ENCODE measurements at places on chromosomes 5 and 9.

DNA sequence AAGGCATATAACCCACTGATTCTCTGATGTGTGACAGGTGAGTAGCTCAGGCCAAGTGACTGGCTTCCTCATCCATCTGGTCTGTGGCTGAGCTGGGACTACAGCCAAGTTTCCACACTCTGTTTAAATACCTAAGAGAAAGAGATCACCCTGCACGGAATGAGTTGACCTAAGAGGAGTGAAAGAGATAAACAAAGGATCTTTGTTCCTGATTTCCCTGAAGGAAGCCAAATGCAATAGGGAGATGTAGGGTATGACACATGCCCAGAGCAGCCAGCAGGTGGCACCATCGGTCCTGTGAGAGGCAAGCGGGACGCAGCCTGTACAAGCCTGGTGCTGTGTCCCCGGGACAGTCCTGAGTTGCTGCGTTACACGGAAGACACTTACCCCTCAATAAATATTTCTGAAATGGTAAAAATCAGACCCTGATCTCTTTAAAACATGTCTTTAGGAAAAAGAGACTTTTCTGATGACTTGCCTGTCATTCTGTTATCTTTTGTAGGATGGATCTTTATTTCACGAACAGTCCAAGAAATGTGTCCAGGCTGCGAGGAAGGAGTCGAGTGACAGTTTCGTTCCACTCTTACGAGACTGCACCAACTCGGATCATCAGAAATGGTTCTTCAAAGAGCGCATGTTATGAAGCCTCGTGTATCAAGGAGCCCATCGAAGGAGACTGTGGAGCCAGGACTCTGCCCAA, 41.1 kb downstream of the GALNT12 start:
- DNase-seq, result peak; percentile 77

GRCh38 chr9:99237356-99237755, 15.3 kb downstream of the SEC61B start:
- no peak for DNase-seq

DNA sequence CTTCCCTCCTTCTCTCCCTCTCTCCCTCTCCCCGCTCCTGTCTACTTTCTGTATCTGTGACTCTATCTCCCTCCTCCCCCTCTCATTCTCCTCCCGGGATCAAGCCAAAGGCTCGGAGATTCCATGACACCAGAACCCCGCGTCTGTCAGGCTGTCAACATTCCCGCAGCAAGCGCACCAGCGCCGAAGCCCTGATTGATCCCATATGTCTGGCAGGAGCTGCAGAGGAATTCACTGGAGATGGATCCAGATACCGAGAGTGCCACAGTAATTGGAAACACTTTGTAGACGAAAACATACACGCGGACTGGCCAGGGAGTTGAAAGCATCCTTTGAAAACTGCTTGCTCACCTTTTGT, 300 bp upstream of the SVEP1 start:
- no peak for DNase-seq

DNA sequence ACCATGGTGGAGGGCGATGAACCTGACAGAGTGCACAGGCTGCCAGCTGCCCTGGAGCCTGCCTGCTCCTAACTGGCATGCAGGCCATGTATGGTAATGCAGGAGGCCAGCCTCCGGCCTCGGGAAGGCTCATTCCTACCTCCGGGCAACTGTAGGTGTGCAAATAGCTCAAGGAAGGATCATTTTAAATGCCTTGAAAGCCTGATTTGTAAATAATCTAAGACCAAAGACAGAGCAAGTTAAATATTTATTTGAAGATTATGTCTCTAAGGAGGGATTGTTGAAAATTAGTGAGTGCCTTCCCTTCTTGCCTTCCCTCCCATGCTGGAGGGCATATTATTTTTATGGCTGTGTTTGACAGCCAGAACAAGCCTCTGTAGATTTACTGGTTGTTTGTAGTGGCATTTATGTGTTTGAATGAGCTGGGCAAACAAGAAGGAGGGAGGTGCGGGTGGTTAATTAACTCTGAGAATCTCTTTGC, 285.7 kb upstream of the TUT7 start:
- no peak for DNase-seq

GRCh38 chr5:91684625-91685024, 301.5 kb upstream of the ARRDC3 start:
- no peak for DNase-seq

DNA sequence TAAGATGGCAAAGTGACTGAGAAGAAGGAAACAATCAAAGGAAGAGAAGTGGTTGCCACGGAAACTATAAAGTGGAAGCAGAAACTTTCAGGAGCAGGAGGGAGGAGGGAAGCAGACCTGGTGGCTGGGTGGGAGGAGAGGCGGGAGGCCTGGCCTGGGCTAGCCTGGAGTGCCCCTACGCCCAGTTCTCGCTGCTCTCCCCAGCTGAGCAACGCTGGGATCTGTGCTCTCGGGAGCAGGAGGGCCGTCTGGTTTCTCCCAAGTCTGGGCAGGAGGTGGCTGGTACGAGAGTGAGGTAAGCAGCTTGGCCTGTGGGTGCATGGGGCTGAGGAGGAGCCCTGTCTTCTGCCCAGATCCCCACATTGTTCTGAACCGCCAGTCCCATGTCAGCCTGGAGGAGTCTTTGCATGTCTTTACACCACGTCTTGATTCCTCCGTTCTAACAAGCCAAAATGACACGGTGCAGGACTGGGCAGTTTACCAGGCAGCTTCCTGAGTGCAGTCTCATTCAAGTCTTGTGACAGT, 15.0 kb upstream of the DAB2IP start:
- DNase-seq, result no peak

DNA sequence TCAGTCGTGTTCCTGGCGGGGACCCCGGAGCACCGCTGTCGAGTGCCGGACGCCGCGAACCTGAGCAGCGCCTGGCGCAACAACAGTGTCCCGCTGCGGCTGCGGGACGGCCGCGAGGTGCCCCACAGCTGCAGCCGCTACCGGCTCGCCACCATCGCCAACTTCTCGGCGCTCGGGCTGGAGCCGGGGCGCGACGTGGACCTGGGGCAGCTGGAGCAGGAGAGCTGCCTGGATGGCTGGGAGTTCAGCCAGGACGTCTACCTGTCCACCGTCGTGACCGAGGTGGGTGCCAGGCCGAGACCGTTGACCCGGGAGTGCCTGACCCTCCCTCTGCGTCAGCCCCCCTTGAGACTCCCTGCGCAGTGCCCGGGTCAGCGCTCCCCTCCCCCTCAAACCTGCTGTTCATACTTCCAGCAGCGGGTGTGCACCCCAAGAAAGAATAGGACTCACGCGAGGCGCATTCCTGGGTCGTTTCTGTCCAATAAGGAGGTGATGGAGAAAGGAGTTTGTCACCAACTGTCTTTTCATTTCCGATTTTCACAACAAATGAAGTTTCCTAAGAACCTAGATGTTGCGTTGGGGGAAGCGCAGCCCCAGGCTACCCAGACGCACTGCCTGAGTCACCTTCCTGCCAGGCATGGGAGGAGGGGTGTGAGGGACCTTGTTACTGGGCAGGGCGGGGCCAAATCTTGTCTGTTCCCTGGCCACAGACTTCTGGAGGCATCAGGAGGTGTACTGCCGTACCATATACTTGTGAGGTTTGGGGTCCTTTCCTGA, 722 bp downstream of the SLC22A4 start:
- DNase-seq, result peak; percentile 85

DNA sequence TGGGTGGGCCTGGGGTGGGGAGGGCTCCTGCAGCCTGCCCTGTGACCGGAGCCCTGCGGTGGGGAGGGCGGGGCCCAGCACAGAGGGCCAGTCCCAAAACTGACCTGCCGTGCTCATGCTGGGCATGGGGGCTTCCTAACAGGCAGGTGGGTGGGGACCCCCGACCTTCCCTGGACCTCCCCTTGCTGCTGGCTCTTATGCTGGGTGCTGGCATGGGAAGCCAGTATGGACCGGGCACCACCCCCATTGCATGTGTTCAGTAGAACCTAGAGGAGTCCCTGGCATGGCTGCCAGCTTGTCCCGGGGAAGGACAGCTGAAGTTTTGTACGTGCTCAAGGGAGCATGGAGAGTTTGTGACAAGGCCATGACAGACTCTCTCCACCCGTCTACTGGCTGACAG, 37.1 kb downstream of the WNK2 start:
- no peak for DNase-seq

DNA sequence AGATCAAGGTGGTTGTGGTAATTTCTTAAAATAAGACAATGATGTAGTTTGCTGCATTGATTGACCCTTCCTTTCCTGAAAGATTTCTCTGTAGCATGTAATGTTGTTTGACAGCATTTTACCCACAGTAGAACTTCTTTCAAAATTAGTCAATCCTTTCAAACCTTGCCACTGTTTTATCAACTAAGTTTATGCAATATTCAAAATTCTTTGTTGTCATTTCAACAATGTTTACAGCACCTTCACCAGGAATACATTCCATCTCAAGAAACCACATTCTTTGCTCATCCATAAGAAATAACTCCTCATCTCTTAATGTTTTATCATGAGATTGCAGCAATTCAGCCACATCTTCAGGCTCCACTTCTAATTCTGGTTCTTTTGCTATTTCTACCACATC, 43.8 kb downstream of the NR2F1 start:
- DNase-seq, result no peak

- no peak for DNase-seq
These were observed 32.8 kb downstream of the ARPC5L start for GRCh38 chr9:124894741-124895170.

- no peak for DNase-seq
These were observed 113.8 kb downstream of the TMC1 start for GRCh38 chr9:72635197-72635596.

DNA sequence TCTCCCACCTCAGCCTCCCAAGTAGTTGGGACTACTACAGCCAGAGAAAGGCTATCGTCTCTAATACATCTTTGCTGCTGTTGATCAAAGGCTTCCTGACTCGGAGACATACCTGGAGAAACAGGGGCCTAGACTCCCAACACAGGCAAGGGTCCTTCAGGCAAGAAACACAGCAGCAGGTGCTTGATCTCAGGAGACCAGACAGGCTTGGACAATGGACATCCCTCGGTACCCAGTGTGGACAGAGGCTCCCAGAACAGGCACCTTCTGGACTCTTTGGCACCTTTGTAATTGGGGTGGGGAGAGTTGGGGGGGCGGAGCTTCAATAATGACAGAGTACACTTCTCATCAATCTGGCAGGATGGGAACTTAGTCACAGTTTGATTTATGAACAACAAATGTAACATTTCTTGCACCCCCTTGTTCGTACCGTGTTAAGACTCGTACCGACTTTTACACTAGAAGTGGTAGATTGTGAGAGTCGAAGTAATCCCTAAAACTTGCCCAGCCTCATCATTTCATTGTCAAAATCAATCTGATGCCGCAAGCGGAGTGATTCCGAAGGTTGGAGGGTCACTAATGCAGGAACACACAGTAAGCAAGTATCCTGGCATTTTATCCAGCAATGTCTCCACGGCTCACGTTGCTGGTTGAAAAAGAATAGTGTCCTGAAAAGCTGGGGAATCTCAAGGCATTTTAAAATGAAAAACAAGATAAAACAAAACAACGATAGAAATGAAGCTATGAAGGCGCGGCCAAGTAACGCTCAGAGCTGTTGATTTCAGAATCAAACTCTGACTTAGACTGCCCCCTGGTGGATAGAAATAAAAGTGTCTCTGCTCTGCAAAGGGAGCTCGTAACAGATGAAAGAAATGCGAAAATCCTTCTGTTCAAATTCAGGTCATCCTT, 46.4 kb upstream of the STK32A start:
- DNase-seq, result peak; percentile 5

DNA sequence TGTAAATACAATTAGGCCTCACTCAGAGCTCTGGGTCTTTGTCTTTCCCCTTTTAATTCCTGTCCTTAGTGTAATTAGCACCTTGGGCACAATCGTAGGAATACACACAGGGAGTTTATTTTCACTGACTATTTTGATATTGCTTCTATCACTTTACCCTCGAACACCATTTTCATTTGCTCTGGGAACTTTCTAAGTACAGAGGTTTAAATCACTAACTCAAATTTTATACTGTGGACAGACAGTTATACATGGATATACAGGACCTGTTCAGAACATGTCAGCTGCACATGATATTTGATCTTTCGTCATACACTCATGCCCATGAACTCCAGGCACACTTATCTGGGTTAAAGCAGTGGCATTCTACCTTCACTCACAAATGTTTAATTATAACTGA, 217.8 kb upstream of the TMEM161B start:
- no peak for DNase-seq

GRCh38 chr5:115329475-115329874, 33.0 kb upstream of the CCDC112 start:
- no peak for DNase-seq

DNA sequence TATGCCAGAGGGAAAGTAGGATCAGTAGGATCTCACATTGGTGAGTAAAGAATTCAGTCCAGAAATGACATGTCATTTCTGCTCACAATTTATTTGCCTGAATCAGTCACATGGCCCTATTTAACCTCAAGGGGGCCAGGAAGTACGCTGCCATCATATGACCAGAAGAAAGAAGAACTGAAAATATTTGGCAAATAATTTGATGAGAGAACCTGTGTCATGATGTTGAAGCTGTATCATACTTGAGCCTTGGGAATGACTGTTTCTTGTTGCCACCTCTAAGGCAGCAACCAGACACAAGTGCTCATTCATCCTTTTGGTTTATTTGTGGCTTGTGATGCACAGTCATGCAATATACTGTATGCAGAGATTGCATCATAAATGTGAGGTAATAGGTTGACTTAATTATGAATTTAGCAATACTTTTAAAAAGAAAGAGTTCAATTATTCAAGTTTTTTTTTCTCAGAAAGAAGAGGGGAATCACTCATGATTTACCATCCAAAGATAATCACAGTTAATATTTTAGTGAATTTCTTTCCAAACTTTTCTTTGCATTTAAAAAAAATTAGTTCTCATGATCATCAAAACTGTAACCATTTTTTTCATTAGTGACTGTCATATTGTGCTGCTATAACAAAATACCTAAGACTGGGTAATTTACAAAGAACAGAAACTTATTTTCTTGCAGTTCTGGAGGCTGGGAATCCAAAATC, 8.2 kb upstream of the ZFYVE16 start:
- DNase-seq, result no peak

- no peak for DNase-seq
These were observed 126.0 kb downstream of the SUSD1 start for GRCh38 chr9:112048924-112049691.

DNA sequence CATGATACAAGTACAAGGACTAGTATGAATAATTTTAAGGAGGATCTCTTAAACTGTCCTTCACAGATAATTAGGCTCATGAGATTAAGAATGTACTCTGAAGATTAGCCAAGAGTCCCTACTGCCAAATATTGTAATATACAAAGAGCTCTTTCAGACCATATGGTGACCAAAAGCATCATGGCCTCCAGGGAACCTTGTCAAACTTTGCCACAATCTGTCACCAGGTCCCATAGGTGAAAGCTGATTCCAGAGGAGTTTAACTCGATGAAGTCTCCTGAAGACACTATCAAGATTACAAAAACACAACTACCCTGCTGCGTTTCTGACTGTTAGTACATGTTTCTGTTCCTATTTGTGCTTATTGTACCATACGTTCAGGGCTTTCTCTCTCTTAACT, 395.4 kb upstream of the ITGA1 start:
- no peak for DNase-seq

- no peak for DNase-seq
These were observed 196.2 kb downstream of the CACNA1B start for GRCh38 chr9:138073808-138074207.

GRCh38 chr5:76849419-76850291, at the start of gene S100Z:
TSS of gene S100Z (plus strand) at chr5:76850014. CDS start at chr5:76875360, 25,346 bp downstream.
- peak; percentile 58 for DNase-seq
